ENCODE measurements at places on chromosomes 2 and 18. TPM values are rescaled to one million over a fixed set of nuclear protein-coding genes. Genes with fewer than 3 reads are reported as not detected.

DNA sequence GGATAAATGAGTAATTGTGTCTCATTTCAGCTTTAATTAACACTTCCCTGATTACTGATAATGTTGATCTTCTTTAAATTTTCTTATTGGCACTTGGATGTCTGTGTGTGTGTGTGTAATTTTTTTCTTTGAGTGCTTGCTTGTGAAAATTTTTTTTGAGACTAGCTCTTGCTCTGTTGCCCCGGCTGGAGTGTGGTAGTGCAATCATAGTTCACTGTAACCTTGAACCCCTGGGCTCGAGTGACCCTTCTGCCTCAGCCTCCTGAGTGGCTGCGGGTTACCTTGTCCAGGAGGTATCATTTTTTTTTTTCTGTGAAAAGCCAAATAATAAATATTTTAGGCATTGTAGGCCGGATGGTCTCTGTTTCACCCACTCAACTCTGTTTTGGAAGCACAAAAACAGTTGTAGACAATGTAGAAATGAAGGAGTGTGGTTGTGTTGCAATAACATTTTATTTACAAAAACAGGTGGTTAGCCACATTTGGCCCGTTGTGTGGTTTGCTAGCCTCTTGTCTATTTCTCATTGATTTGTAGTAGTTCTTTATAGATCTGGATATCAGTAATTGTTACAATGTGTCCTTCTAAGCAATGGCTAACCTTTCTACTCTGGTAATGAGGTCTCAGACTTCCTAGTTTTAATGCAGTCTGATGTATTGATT is 7.9 kb downstream of the IL1RL2 start:
- no peaks in the 10 kb centered on the region for H3K27me3 ChIP-seq
- H3K36me3 ChIP-seq = no peaks in the 10 kb centered on the region
- H3K4me1 ChIP-seq = no peaks in the 10 kb centered on the region
- no peak overlapping the region for H3K27ac ChIP-seq

Gene INO80B
- polyA plus RNA-seq = 34.7 TPM

GRCh38 chr2:24947561-24948157 is 24.1 kb downstream of the DNAJC27 start:
- DNase-seq = no peak
- no peak overlapping the region for H3K27ac ChIP-seq
- no peaks in the 10 kb centered on the region for H3K27me3 ChIP-seq
- H3K36me3 ChIP-seq = peaks cover 36% of the 10 kb centered on the region
- H3K4me3 ChIP-seq = no peak overlapping the region

Gene TEKT4
- polyA plus RNA-seq = not detected

GRCh38 chr18:63322908-63323634 is 3.5 kb upstream of the BCL2 start:
- no peaks in the 10 kb centered on the region for H3K36me3 ChIP-seq
- H3K4me3 ChIP-seq = no peak overlapping the region
- H3K27ac ChIP-seq = no peak overlapping the region
- DNase-seq = peak; percentile 64

- H3K36me3 ChIP-seq = no peaks in the 10 kb centered on the region
- H3K4me1 ChIP-seq = no peaks in the 10 kb centered on the region
- H3K27me3 ChIP-seq = no peaks in the 10 kb centered on the region
- H3K4me3 ChIP-seq = no peak overlapping the region
- no peak overlapping the region for H3K27ac ChIP-seq
These were observed 51.6 kb downstream of the SNED1 start for GRCh38 chr2:241049739-241050623.

Gene COL6A3
- 127 TPM for polyA plus RNA-seq

DNA sequence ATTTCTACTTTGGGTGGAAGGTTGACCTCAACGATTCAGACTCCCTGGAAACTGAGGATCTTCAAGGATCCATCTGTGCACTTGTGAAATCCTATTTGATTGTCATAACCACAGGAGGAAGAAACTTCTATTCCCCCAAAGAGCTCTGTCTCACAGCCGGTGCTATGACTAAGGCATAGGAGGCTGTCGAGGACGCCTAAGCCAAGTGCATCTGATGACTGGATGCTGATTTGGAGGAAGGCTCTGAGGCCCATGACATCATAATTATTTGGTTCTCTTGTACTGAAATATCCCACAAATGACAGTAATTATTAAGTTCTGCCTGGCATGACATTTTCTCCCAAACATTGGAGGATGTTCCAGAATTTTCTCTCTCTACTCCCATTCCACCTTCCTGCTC is 13.8 kb upstream of the KCNF1 start:
- H3K27me3 ChIP-seq = no peaks in the 10 kb centered on the region
- H3K4me1 ChIP-seq = no peaks in the 10 kb centered on the region
- no peak overlapping the region for H3K27ac ChIP-seq
- no peaks in the 10 kb centered on the region for H3K36me3 ChIP-seq

Gene CGREF1
- polyA plus RNA-seq = 11.5 TPM

GRCh38 chr2:24985511-24985910 is 13.8 kb upstream of the DNAJC27 start:
- H3K27ac ChIP-seq = no peak overlapping the region
- no peak for DNase-seq
- H3K36me3 ChIP-seq = no peaks in the 10 kb centered on the region

DNA sequence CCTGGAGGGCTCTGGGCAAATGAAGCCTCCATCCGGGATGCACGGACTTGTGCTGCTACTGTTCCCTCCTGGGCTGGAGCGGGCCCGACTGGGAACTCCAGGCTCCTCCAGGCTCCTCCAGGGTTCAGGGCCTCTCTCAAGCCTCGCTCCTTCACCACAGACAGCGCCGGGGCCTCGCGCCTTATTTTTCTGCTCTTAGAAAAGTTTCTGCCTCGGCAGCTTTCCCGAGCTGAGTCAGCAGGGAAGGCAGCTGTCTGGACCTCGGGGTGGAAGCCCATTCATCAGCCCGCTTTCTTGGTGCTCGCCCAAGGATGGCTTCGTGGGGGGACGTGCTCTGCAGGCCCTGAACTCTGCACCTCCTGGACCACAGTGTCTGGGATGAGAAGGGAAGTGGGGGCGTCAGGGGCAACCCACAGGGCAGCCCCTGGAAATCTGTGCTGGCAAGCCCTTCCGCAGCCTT is 12.9 kb upstream of the TEX51 start:
- peak; percentile 7 for DNase-seq
- peak overlapping the region; percentile 26 for H3K4me3 ChIP-seq
- H3K4me1 ChIP-seq = peaks cover 6% of the 10 kb centered on the region
- H3K36me3 ChIP-seq = no peaks in the 10 kb centered on the region
- no peaks in the 10 kb centered on the region for H3K27me3 ChIP-seq
- H3K27ac ChIP-seq = no peak overlapping the region

GRCh38 chr2:213545481-213545880 is 261.2 kb downstream of the SPAG16 start:
- no peak overlapping the region for H3K4me3 ChIP-seq
- no peaks in the 10 kb centered on the region for H3K36me3 ChIP-seq
- DNase-seq = no peak

GRCh38 chr2:108594132-108594981 is 60.1 kb downstream of the LIMS1 start:
- H3K36me3 ChIP-seq = no peaks in the 10 kb centered on the region
- H3K4me1 ChIP-seq = peaks cover 16% of the 10 kb centered on the region
- DNase-seq = no peak
- no peaks in the 10 kb centered on the region for H3K27me3 ChIP-seq
- no peak overlapping the region for H3K4me3 ChIP-seq
- H3K27ac ChIP-seq = peak overlapping the region; percentile 48

Gene DUSP28
- polyA plus RNA-seq = 6.6 TPM

Gene ASB18
- polyA plus RNA-seq = 0.03 TPM

Gene SERPINB10
- polyA plus RNA-seq = not detected

Gene KHK
- 232 TPM for polyA plus RNA-seq

DNA sequence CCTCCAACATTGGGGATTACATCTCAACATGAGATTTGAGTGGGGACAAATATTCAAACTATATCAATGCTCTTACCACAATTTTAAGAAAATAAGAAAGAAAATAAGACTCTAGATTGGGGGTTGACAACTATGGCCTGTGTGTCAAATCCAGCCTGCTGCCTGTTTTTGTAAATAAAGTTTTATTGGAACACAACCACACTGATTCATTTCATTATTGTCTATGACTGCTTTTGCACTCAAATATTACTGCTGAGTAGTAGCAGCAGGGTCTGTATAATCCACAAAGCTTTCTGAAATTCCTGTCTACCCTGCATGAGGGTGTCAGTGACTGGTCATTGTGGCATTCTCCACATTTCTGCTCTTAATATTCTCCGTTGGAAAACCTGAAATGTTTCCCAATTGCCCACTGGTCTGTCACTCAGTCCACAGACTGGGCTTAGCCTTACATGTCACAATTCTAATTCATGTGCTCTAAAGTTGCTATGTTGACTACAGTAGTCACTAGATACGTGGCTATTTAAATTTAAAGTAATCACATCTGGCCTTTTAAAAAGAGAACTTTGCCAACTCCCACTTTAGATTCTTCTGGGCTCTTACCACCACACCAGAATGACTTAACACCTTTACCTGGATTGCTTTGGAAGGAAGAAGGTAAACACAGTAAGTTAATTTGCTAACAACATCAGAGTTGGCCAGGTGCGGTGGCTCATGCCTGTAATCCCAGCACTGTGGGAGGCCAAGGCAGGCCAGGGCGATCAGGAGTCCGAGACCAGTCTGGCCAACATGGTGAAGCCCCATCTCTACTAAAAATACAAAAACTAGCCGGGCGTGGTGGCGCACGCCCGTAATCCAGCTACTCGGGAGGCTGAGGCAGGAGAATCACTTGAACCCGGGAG is 86.9 kb downstream of the CLHC1 start:
- no peak for DNase-seq
- H3K36me3 ChIP-seq = no peaks in the 10 kb centered on the region
- H3K4me1 ChIP-seq = peaks cover 12% of the 10 kb centered on the region
- H3K27ac ChIP-seq = no peak overlapping the region
- no peak overlapping the region for H3K4me3 ChIP-seq

DNA sequence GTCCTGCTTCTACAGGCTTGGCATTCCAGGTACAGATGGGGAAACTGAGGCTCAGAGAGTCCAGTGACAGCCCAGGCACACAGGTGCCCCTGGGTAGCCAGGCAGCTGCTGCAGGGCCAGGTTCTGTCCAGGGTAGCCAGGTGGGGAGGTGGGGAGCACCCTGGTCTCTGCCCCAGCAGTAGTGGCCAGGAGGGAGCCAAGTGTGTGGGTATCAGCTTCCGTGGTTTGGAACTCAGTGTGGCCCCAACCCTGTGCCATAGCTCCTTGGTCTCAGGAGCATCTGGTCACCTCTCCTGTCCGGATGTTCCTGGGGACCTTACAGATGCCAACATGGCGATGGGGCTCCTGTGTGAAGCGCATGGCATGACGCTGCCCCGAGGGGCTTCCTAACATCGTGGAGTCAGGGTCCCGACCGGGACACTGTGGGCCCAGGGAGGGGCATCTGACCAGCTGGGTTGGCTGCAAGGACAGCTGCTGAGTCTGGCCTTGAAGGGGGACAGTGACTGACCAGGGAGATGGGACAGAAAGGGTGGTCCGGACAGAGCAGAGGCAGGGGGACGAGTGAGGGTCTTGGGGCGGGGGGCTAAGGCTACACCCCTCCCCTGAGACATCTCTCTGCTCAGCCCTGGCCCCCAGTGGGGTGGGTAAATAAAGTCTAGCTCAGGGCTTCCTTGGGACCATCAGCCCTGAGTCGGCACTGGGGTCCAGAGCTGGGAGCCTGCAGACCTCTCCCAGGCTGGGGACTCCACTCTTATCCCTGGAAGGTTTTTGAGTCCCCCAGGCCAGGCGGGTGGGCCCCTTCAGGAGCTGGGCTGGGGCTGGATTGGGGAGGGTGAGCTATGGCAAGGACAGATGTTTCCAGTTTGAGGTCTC is 76.0 kb upstream of the SMAD7 start:
- H3K27ac ChIP-seq = no peak overlapping the region
- no peak for DNase-seq
- peaks cover 1% of the 10 kb centered on the region for H3K4me1 ChIP-seq
- H3K27me3 ChIP-seq = no peaks in the 10 kb centered on the region
- no peaks in the 10 kb centered on the region for H3K36me3 ChIP-seq

Gene UGT1A5
- 0.15 TPM for polyA plus RNA-seq

DNA sequence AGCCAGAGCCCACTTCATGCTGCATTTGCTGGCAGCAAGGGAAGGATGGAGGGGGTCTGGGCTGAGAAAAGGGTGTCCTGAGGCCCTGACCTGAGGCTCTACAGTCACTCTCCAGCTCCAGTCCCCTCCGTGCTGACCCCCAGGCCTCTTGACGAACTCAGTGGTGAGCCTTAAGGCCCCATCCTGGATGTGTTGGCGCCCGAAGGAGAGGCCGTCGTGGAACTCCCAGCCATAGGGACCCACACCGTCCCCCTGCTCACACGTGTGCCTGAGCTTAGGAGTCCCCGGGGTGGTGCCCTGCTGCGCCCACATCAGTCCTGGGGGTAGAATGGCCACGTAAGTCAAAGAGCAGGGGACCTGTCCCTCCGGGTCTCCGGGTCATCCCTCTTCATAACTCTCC is 776 bp downstream of the MOGS start:
- H3K36me3 ChIP-seq = peaks cover 24% of the 10 kb centered on the region
- H3K27me3 ChIP-seq = no peaks in the 10 kb centered on the region
- peak overlapping the region; percentile 75 for H3K27ac ChIP-seq

DNA sequence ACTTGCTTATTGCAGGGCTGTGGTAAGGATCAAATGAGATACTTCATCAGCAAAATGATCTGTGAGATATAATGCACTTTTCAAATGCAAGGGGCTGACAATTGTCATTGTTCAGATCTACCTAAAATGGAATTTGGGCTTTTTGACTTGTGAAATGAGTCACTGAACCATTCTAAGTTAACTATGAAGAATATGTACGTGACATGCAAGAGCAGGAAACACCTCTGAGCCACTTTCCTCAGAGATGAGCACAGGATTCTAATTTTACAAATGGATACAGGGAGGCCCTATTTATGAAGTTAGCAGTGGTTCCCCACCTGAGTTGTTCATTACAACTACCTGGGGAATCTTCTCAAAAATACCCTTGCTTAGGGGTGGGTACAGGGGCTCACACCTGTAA is 26.7 kb downstream of the CTLA4 start:
- no peaks in the 10 kb centered on the region for H3K4me1 ChIP-seq
- no peaks in the 10 kb centered on the region for H3K27me3 ChIP-seq
- no peak for DNase-seq

Gene SNORC
- 6.9 TPM for polyA plus RNA-seq

- no peaks in the 10 kb centered on the region for H3K27me3 ChIP-seq
- DNase-seq = no peak
- H3K27ac ChIP-seq = no peak overlapping the region
- no peak overlapping the region for H3K4me3 ChIP-seq
- no peaks in the 10 kb centered on the region for H3K4me1 ChIP-seq
- no peaks in the 10 kb centered on the region for H3K36me3 ChIP-seq
These were observed 140.8 kb upstream of the SLC1A4 start for GRCh38 chr2:64848363-64848762.

- no peak overlapping the region for H3K4me3 ChIP-seq
- H3K36me3 ChIP-seq = no peaks in the 10 kb centered on the region
- no peak overlapping the region for H3K27ac ChIP-seq
- no peak for DNase-seq
- H3K4me1 ChIP-seq = peaks cover 5% of the 10 kb centered on the region
These were observed 63.2 kb downstream of the LYPD6 start for GRCh38 chr2:149393614-149394013.

DNA sequence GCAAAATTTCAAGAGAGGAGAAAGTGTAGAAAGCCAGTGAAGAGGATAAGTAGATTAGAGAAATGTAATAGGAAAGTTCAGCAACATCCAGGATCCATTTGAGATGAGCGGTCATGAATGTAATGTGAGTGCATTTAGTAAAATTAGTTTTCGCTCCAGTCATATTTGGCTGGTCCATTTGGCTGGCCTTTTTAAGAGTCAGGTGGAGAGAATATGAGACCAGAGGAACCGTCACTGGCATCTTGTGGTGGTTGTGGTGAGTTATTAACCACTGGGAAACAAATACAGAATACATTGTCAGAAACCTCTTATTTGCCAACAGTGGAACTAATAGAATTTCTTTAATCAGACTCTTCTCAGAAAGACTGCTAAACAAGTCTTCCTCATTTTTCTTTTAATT is 1064.3 kb upstream of the CDH2 start:
- no peaks in the 10 kb centered on the region for H3K27me3 ChIP-seq
- no peak for DNase-seq
- no peak overlapping the region for H3K27ac ChIP-seq
- H3K4me1 ChIP-seq = no peaks in the 10 kb centered on the region

Data from large intestine (tissue), 12 donors.